ENCODE measurements at places on chromosomes 6 and 20.

- no peak for DNase-seq
These were observed 145.4 kb downstream of the TTLL2 start for GRCh38 chr6:167470101-167470835.

- no peak for DNase-seq
These were observed 672.2 kb downstream of the PRKN start for GRCh38 chr6:162055365-162055764.

- no peak for DNase-seq
These were observed 9.1 kb upstream of the MAP1LC3A start for GRCh38 chr20:34549291-34549928.

DNA sequence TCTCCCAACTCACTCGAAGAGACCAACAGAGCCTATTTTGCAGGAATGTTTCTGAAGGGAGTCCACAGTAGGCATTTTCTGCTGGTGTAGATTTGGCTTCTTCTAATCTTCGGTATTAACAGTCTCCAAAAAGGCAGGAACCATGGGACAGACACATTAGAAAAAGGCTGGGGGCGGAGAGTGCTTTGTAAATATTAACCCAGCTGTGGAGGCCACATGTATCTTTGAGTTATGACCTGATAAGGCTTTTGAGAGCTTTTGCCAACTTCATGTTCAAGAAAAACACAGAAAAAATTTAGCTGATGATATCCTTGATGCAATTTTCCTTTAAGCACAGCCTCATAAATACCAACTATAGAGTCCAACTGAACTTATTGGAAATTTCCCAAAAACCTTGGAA, 119.4 kb upstream of the TSHZ2 start:
- no peak for DNase-seq

DNA sequence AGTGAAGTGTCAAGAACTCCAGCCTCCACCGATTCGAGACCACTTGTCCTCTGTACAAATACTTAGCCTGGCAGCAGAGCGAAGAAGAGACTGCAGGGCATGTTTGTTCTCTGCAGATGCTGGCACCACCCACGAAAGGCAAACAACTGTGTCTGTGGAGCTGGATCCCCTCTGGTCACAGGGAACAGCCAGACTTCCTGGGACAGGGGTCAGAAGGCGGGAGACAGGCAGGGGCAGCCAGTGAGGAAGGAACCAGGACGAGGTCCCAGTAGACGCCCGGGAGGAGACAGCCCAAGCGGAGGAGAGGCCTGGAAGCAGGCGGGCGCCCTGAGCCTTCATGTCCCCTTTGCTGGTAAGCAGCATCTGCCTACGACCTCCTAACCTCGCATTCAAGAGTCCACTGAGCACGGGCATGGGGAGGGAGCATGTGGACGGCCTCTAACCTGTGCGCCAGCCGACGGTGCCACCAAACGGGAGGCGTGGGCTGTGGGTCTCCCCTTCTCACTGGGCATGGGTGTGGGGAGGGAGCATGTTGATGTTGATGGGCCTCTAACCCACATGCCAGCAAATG, 265.5 kb downstream of the DLL1 start:
- DNase-seq, result no peak

DNA sequence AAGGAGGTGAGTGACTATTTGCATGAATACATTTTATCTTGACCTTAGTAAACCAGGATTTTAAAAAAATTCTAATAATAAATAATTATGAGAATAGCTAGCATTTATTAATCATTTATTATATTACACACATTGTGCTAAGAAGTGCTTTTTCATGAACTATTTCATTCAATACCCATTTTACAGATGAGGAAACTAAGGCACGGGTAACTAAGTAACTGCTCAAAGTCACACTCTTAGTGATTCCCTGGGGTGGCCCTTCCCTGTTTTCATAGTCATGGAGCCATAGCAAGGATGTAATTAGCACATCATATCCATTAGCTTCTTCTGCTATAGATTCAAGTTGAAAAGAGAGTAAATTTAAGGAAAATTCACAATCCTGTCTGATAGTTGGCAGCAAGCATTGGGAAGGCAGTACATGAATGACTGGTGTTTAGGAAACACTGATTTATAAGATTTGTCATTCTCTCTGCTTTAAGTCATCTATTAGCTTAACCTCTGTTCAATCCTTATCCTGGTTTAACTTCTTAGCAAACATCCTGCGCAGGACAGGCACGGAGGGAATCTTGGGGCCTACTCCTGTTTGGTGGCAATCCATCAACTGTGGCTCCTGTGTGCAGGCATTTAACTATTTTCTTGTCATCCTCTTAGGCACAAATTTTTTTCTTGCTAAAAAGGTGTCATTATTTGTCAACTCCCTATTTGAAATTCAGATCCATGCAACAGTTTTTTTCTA, 68.3 kb downstream of the RIN2 start:
- DNase-seq, result no peak

- DNase-seq, result peak; percentile 46
These were observed 46.6 kb downstream of the MOXD1 start for GRCh38 chr6:132354517-132355167.

DNA sequence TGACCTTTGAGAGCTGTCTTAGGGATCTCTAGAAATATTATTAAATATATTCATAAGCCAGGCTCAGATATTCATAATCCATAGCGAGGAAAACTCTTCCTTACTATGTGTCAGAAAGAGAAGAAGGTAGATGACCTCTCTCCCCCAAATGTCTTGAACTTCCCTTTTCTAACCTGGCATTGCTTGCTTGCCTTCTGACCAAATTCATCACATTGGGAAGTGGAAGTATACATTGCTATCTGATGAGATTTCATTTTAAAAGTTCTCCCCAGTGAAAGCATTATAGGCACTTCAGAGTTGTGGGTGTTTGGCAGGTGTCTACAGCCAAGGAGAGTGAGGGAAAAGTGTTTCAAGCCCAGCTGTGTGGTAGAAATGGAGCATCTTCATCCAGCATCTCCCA, 197.3 kb downstream of the ZFAND3 start:
- no peak for DNase-seq

DNA sequence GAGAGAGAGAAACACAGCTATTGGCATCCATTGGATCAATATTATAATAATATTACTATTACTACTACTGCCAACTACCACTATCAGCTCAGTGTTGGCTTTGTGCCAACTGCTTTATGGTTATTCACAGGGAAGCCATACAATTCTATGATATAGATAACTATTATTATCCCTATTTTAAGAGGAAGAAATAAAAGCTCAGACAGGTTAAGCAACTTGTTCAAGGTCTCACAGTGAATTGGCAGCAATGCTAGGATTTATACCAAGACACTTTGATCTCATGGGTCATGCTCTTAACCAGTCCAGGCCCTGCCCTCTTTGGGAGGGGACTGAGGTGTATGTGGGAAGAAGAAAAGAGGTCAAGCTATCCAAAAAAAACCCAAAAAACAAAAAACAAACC, 82.0 kb upstream of the TRAF3IP2 start:
- DNase-seq, result no peak

GRCh38 chr6:28648035-28648877, 122.6 kb downstream of the GPX5 start:
- peak; percentile 60 for DNase-seq

- no peak for DNase-seq
These were observed 163.2 kb upstream of the ARID1B start for GRCh38 chr6:156613996-156614395.

GRCh38 chr6:69761853-69762252, 35.0 kb downstream of the LMBRD1 start:
- no peak for DNase-seq

DNA sequence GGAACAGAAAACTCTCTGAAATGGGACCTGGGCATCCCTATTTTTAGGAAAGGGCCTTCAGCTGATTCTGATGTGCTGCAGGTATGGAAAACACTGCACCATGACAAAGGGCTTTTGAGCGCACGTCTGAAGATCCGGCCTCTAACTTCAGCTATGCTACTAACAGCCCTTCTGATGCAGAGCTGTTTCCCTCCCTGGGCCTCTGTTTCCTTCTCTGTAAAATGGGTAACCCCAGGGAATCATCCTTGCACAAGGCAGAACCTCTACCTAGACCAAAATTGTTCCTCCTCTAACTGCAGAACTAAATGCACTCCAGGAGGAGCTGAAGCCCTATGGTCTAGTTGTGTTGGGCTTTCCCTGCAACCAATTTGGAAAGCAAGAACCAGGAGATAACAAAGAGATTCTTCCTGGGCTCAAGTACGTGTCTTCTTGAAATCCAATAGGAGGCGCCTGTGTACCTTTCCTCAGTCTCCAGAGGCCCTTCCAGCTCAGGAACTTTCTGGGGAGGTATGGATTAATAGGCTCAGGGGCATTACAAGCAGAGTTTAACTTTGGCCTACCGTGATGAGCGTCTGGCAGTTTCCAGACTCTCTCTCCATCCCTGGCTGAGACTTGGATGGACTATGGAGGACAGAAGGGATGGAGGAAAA, 5.9 kb downstream of the GPX5 start:
- DNase-seq, result no peak

DNA sequence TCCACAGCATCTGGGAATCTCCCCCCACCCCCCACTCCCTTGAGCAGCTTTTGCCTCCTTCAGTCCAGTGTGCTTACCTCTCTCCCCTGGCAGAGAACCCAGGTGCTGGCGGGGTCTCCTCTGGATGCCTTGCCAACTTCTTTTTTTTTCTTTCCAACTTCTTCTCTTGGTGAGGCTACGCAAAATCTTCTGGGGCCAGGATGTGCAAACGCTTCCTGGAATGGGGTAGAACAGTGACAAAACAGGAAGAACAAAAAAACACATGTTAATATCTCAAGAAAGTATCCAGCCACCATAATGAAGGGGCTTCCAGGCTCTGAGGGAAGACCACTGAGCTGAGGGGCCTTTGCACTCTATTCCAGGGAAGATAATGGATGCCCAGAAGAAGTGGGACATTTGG, 53.9 kb upstream of the DDR1 start:
- no peak for DNase-seq

GRCh38 chr20:37714978-37715672, 21.3 kb downstream of the CTNNBL1 start:
- no peak for DNase-seq

GRCh38 chr20:57867181-57867803, 157.5 kb upstream of the PMEPA1 start:
- no peak for DNase-seq

DNA sequence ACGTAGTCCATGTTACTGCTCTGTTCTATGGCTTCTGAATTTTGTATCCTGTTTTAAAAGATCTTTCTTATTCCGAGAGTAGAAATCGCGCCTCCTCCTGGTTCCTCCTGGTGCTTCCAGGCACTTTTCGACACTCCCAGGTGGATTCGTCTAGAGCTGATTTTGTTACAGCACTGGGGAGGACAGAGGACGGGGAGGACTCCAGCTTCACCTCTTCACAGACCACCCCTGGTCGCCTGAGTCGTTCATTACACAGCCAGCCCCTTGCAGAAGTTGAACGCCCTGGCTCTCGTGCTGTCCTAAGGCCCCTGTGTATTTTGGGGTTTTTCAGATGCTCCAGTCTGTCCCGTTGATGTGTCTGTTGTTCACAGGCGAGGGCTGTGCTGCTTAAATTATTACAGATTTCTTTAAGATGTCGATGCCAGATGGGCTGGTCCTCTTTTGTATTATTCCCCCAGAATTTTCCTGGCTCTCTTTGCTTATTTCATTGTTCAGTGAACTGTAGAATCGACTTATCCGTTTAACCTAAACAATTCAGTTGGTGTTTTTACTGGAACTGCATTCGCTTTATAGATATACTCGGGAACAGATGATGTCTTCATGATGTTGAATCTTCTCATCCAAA, 30.5 kb downstream of the COL20A1 start:
- no peak for DNase-seq

DNA sequence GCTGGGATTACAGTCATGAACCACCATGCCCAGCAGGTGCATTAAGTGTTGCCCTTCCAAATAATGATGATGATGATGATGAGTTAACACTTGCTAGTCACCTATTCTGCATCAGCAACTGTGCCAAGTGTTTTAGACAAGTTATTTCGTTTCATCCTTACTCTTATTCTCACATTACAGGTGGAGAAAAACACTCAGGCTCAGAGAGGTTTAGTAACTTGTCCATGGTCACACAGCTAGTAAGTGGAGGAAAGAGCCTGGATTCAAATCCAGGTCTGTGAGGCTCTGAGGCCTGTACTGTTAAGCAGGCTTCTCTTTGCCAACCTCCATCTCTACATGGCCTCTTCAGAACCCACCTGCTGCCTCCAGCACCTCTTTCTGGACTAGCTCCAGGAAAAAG, 70.8 kb downstream of the MDGA1 start:
- no peak for DNase-seq

DNA sequence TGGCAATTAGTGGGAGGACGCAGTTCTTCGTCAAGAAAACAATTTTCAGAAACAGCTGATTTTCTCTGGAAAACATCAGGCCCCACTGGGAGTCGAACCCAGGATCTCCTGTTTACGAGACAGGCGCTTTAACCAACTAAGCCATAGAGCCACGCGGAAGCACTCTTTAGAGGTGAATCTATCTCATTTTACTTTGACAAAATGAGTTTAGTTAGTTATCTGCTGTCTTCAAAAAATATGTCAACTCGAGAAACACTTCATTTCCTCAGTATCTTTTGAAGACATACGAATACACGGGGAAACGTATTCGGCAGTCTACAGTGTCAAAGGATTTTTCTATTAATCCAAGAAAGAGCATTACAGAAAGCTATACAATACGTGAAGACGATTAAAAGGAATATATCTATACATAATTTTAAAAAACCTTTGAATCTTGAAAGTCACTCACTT, 26.7 kb downstream of the GPX6 start:
- DNase-seq, result no peak

- DNase-seq, result no peak
These were observed 124.3 kb downstream of the GRM1 start for GRCh38 chr6:146153040-146153758.

DNA sequence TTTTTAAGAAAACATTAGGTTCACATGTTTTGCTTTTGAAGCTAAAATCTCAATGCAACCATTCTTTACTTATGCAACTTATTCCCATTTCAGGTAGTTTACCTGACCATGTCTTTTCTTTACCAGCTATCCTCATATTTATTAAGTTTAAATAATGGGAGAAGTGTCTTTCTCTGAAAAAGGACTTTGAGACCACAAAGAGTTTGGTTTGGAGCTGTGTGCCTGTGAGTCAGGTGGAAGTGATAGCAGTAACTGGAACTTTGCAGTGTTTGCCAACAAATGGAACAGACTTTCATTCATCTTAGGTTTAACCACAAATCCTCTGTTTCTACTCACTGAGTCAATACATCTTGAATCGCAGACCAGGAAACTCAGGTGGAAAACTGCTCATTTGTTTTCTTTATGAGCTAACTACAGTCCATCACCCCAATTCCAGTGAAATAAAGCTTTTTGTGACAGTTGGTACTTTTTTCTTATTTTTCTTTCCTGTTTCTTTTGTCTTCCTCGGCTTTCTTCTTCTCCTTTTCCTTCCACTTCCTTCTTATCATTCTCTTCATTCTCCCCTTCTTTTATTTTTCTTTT, 148.3 kb upstream of the RIN2 start:
- no peak for DNase-seq

- no peak for DNase-seq
These were observed 67.1 kb downstream of the TPD52L1 start for GRCh38 chr6:125220712-125221111.

- DNase-seq, result no peak
These were observed 558.1 kb downstream of the TENT5A start for GRCh38 chr6:81194374-81194773.

Measured in CMK (cell line).